ENCODE measurements at places on chromosomes 13 and 19.

DNA sequence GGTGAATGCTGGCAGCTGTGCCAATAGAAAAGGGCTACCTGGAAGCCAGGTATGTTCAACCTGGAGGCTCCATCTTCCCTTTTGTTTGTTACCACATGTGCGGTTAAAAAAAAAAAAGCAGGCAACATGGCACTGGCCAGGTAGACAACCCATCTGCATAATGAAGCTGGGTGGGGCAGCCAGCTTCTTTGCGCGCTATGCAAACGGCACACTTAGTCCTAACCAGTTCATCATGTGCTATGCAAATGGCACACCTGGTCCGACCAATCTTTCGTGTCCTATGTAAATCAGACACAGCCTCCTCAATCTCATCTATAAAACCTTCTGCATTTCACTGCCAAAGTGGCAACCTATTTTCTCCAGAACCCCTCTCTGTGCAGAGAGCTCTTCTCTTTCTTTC lies 11.3 kb upstream of the IGSF23 start:
- no peak for DNase-seq

DNA sequence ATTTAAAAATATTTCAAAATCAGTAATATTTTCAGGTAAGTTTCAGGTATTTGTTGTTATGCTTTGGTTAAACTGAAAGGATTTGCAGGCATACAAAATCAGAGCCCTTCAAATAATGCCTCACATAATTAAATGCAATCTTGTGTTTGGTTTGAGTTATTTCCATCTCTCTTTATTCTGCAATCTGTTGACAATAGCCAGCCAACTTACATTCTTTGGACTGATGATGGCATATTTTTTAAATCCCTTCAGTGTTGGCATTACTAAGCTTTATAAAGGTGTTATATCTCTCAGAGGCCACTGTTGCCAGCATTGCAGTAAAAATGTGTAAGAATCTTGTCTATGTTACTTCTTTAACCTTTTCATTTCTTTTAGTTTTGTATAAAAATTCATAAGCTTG lies 257.2 kb upstream of the RFC3 start:
- no peak for DNase-seq

- DNase-seq, result no peak
Observed at GRCh38 chr13:51276636-51277035, 54.4 kb downstream of the FAM124A start.

GRCh38 chr13:101018720-101019119 lies 344.1 kb upstream of the TMTC4 start:
- no peak for DNase-seq

Data from pons (tissue), 1 donor.